Pons (tissue), 1 donor: ENCODE measurements at places on chromosomes 2 and 18.

- peak; percentile 60 for DNase-seq
Measured at GRCh38 chr2:121128741-121129659, 156.0 kb downstream of the TFCP2L1 start.

- DNase-seq = no peak
Measured at GRCh38 chr2:29394981-29395350, 279.8 kb downstream of the CLIP4 start.

- DNase-seq = no peak
Measured at GRCh38 chr2:166115589-166115988, 12.2 kb downstream of the SCN1A start.

DNA sequence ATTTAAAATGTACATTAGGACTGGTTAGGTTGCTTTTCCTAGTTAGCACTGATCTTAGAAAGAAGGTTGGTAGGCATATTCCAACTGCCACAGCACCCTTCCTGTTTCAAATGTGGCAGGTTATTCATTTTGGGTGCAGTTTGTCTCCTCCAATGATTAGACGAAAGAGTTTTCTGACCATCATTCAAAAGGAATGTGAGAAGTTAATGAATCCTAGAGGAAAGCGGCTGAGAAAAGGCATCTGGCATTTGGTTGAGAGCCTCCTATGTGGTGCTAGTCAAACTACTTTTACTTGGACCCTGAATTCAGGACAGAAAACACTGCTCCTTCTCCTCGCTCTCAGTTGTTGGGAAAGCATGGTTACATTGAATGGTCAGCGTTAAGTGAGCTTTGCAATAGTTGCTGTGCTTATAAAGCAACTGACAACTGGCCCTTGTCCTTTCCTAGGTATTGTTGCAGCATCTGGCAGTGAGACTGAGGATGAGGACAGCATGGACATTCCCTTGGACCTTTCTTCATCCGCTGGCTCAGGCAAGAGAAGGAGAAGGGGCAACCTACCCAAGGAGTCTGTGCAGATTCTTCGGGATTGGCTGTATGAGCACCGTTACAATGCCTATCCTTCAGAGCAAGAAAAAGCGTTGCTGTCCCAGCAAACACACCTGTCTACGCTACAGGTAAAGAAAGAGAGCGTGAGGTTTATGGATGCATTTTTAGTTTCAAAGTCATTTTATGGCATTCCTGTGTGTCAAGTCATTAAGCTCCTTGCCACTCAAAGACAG lies 6.1 kb downstream of the TGIF1 start:
- DNase-seq = no peak

- DNase-seq = no peak
Measured at GRCh38 chr2:224885836-224886547, 156.3 kb downstream of the DOCK10 start.

DNA sequence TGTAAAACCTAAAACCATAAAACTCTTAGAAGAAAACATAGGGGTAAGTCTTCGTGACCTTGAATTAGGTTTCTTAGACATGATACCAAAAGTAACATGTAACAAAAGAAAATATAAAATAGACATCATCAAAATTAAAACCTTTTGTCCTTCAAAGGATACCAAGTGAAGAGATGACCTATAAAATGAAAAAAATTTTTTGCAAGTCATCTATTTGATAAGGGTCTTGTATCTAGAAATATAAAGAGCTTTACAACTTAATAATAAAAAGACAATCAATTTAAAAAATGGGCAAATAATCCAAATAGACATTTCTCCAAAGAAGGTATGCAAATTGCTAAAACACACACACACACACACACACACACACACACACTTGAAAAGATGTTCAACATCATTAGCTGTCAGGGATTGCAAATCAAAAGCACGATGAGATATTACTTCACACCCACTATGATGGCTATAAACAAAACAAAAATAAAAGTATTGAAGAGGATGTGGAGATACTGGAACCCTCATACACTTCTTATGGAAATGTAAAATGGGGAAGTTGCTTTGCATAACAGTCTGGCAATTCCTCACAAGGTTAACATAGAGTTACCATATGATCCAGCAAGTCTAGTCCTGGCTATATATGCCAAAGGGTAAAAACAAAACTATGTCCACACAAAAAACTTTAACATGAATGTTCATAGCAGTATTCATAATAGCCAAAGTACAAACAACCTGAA lies 23.3 kb downstream of the SPDYA start:
- DNase-seq = no peak

DNA sequence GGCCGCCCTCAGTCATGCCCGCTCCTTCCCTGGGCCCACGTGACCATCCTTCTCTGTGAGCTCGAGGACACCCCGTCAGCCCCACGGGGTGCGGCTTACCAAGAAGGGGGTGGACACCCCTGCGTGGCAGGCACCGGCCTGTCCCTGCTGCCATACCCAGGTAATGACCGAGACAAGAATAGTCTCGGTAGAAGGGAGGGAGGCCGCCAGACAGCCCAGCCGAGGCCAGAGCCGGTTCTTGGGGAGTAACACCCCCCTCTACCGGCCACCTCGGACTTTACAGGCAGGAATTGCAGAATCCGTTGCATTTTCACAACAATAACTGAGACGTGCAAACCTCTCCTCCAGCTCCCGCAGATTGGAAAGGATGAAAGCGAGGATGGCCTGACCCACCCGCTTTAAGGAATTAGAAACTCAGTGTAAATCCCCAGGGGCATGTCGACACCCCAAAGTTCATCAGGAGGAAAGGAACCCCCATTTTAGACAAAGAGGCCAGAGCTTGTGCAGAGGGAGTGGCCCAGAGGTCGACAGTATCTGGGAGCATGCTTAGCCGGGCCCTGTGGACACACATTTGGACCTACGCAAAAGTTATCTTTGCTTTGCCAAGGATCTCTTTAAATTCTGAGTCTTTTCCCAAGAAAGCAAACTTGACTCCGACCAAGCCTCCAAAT lies 60.1 kb upstream of the GLI2 start:
- peak; percentile 5 for DNase-seq

GRCh38 chr2:207914716-207915115 lies 110.6 kb downstream of the PLEKHM3 start:
- no peak for DNase-seq

- DNase-seq = no peak
Measured at GRCh38 chr2:221458578-221458977, 113.5 kb downstream of the EPHA4 start.

GRCh38 chr2:224995419-224995818 lies 46.8 kb downstream of the DOCK10 start:
- DNase-seq = no peak

- DNase-seq = peak; percentile 53
Measured at GRCh38 chr18:41966943-41967342, 11.9 kb downstream of the PIK3C3 start.

GRCh38 chr2:63399156-63399555 lies 189.1 kb downstream of the WDPCP start:
- no peak for DNase-seq

- DNase-seq = no peak
Measured at GRCh38 chr2:214995926-214996670, 142.3 kb downstream of the ABCA12 start.

GRCh38 chr2:206989311-206989710 lies 50.0 kb downstream of the CPO start:
- no peak for DNase-seq

DNA sequence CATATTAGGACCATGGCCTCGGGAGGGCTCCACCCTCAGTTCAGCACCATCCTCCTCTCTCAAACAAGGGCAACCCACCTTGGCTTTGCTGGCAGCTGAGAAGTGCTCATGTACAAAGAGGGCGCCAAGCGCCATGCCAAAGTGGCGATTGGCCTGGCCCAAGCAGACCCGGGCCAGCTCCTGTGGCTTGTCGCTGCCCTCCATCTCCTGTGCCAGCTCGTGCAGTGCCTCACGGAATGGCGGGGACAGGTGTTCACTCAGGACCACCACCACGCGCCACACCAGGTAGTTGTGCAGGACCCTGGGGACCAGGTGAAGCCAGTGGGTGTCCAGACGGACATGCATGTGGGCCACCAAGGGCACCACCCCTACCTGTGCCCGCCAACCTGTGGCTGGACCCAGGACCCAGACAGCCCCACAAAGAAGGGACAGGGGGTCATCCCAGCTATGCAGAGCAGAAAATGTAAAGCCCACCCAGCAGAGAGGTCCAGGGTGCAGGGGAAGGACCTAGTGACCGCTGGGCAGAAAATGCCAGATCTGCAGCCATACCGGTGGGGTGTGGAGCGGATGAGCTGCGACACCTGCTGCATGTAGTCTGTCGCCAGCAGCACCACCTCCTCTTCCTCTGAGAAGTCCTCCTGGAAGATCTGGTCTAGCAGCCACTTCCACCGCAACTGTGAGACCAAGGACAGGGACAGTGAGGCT lies 3.6 kb downstream of the ECEL1 start:
- no peak for DNase-seq

- DNase-seq = no peak
Measured at GRCh38 chr18:79452190-79452990, 56.7 kb downstream of the NFATC1 start.

GRCh38 chr2:117789505-117789904 lies 25.0 kb upstream of the DDX18 start:
- no peak for DNase-seq
